ENCODE measurements at places on chromosomes 2 and 18.

- no peak for DNase-seq
Observed at GRCh38 chr2:158905784-158906183, 62.7 kb upstream of the TANC1 start.

- DNase-seq: no peak
Observed at GRCh38 chr2:579961-580360, 97.2 kb downstream of the TMEM18 start.

- no peak for DNase-seq
Observed at GRCh38 chr2:226683196-226683595, 116.4 kb downstream of the IRS1 start.

GRCh38 chr2:14614017-14614416 lies 18.5 kb upstream of the LRATD1 start:
- DNase-seq: no peak

- no peak for DNase-seq
Observed at GRCh38 chr2:20327370-20327769, 23.3 kb downstream of the PUM2 start.

DNA sequence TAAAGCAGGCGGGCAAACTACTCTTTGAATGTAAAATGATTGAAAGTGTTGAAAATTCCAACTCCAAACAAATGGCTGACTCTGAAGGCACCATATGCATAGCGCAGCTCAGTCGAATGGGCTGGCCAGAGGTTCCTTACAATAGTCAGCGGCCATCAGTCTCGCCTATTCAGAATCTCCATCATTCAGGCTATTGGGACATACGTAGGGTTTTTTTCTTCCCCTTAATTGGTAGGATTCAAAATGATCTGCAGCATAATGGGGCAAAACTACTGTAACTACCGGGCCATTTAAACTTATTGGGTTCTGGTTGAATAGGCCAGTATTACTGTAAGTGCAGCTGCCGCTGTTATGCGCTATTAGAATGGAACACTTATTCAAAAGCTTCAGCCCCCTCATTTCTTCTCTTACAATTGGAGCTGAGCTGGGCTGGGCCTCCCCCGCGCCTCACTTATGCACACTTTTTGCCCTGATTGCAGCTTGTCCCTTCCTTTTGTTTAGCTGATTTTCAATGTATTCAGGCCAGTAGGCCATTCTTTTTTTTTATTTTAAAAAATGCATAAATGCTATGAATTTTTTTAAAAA lies 40.4 kb downstream of the SLC9A4 start:
- no peak for DNase-seq

- no peak for DNase-seq
Observed at GRCh38 chr2:60106836-60107529, 446.5 kb downstream of the BCL11A start.

DNA sequence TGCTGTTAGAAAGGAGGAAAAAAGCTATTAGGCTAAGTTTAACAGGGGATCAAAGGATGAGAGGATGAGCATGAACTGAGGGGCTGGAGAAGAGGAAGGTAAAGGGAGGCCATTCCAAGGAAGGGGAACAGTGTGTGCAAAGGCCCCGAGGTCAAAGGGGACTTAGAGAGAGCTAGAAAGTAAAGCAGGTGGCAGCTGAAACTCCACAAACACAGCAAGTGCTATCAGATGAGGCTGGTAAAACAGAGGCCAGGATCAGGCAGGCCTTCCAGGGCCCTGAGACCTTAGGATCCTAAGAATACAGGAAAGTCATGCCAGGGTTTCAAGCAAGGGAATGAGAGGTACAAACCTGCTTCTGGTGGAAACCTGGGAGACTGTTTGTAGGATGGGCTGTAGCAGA lies 5.8 kb downstream of the HDAC4 start:
- no peak for DNase-seq
